ENCODE measurements at places on chromosomes 1 and 21. TPM values are rescaled to one million over a fixed set of nuclear protein-coding genes. Genes with fewer than 3 reads are reported as not detected.
A peak's percentile ranks its signal among the peaks of the same experiment; 100 is the strongest.

GRCh38 chr1:196723325-196724185, 51.1 kb upstream of the CFHR3 start:
- DNase-seq: no peak

- DNase-seq: no peak
Measured at GRCh38 chr1:36942148-36942547, 92.2 kb downstream of the GRIK3 start.

GRCh38 chr1:147169840-147170674, 2.2 kb downstream of the PRKAB2 start:
- DNase-seq: no peak

DNA sequence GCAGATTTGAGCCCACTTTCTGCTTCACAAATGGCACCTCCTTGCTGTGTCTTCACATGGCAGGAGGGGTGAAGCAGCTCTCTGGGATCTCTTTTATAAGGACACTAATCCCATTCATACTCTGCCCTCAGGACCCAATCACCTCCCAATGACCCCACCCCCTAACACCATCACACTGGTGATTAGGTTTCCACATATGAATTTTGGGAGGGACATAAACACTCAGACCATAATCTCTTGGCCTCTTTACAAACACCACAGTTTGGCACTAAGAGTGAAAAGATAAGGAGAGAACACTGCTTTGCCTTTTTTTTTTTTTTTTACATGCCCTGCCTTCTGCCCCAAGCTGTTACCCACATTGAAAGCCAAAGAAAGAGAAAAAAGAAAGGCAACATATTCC, 166.2 kb upstream of the NFIA start:
- DNase-seq: no peak

GRCh38 chr1:172698224-172698623, 39.3 kb downstream of the FASLG start:
- DNase-seq: no peak

- peak; percentile 54 for DNase-seq
Measured at GRCh38 chr1:2583871-2584351, 2.7 kb upstream of the PRXL2B start.

- DNase-seq: peak; percentile 71
Measured at GRCh38 chr1:117656202-117656641, 50.4 kb downstream of the TENT5C start.

- peak; percentile 68 for DNase-seq
Measured at GRCh38 chr1:35726450-35727433, 8.1 kb upstream of the C1orf216 start.

DNA sequence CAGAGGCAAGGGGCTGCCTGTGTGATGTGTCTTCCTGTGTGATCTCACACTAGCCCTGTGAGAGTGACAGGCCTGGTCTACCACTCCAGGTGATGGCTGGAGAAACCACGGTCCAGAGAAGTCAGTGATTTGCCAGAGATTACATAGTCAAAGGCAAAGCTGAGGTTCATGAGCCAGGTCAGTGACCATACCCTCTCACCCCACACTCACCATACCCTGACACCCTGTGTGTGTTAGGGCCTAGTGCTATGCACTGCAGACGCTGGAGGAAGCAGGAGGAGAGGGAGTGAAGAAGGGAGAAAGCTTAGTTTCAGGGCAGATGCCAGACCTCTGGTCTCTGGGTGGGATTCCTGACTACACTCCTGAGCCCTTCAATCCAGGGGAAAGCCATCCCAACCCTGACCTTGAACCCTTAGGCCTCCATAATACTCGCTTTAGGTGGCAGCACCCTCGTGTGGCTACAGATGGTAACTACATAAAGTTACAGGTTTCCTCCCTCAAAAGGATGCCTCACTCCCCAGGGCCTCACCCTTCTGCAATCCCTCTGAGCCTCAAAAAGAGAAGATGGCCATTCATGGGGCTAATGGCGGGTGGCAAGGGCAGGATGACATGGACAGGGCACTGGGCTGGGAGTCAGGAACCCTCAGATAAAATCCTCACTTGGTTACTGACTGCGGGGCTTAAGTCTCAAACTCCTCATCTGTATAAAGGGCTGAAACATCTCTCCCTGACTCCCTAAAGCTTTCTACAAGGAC, 20.8 kb upstream of the SDC3 start:
- no peak for DNase-seq

GRCh38 chr1:31900790-31901189, 37.4 kb downstream of the PTP4A2 start:
- DNase-seq: no peak

GRCh38 chr21:19321688-19322087, 918.1 kb upstream of the TMPRSS15 start:
- no peak for DNase-seq

DNA sequence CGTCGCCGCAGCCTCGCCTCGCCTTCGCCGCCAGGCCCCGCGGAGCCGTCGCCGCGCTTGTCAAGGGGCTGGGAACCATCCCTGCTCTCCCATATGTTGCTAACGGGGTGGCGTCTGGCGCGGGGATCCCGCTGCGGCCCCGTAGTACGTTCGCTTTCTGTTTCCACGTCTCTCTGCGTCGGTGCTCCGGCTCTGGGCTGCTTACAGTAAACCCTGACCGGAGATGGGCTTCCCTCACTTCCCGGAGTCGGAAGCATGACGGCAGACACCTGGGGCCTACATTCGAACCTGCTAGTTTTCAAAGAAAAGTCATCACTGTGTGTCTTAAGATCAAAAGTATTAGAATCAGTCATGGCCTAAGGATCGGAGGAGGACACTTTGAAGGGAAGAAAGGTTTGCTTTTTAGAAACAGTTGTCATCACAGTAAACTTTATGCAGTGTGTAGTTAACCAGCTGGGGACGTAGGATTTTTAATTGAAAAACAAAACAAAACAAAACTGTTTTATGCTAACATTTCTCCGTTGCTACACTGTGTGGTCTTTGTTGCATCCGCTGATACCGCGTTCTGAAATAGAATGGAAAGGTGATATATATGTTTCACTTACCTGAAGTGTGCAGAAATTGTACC, 69.0 kb downstream of the SLC35A3 start:
- peak; percentile 79 for DNase-seq

DNA sequence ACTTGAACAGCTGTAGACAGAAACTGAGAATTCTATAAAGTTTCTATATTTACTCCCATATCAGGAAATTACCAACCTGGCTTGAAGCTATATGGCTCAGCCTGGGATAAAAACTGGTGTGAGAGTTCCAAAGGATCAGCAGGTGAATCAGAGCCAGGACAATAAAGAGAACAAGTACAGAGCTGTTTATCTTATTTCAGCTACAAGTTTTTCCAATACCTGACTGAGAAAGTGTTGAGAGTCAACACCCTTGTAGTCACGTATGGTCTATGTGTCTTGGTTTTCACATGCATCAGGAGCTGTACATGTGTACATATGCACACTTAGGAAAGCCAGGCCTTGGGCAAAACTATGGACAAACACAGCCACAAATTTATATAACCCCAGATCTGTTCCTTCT, 40.7 kb upstream of the CXADR start:
- DNase-seq: no peak

GRCh38 chr1:30670240-30671060, 52.9 kb downstream of the MATN1 start:
- no peak for DNase-seq

GRCh38 chr1:48007047-48007446, 9.9 kb upstream of the TRABD2B start:
- DNase-seq: no peak

DNA sequence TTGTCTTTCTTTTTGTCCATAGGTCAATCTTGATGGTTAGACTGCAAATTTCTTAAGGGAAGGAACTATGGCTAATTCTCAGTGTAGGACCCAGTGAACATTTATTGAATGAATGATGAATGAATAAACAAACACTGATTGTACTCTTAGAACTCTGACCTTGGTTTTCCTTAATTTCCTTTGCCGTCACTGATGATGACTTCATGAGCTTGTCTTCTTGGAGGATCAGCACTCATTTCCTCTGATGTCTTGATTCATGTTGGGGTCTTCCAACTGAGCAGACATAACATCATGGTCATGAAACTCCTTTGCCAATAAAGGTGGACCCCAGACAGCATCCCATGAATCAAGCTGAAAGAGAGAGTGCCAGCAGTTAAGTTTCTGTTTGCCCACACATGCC, 96.3 kb downstream of the PLPP3 start:
- DNase-seq: no peak

- DNase-seq: no peak
Measured at GRCh38 chr21:18603261-18603660, 199.7 kb upstream of the TMPRSS15 start.

DNA sequence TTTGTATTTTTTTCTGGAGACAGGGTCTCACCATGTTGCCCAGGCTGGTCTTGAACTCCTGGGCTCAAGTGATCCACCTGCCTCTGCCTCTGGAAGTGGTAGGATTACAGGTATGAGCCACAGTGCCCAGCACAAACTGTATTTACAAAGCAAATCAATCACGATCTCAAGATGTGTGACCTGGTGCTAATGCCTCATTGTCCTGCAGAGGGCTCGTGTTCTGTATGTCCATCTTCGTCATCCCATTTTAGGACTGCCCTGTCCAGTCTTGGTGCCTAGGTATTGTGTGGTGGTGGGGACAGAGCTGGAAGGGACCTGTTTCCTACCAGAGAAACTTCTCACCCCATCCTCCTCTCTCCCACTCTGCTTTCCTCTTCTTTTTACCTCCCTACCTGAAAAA, 20.2 kb downstream of the PROK1 start:
- DNase-seq: no peak

DNA sequence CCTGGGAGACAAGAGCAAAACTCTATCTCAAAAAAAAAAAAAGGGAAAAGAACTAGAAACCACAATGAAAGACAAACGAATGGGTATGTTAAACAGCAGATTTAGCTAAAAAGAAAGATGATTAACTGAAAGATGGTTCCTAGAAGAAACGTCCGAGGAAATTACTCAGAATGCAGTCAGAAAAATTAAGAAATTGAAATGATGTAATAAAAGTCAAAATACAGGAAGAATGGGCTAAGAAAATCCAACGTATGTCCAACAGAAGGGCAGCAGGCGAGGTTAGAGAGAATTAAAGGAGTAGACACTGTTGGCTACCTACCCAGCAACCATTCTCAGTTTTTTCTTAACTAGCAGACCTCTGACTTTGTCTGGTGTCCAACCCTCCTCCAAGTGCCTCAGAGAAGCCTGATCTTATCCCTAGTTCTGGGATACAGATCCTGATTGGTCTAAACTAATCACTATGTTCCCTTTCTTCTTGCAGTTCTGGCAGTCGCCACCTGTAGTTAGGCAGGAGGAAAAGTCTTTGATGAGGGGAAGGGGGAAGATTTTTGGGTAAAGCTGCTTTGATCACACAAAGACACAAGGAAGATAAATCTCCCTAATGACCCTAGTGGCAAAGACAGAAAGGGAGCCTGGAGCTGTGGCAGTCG, 25.7 kb downstream of the GPR161 start:
- no peak for DNase-seq

- DNase-seq: no peak
Measured at GRCh38 chr1:54273795-54274163, 73.8 kb downstream of the MRPL37 start.

DNA sequence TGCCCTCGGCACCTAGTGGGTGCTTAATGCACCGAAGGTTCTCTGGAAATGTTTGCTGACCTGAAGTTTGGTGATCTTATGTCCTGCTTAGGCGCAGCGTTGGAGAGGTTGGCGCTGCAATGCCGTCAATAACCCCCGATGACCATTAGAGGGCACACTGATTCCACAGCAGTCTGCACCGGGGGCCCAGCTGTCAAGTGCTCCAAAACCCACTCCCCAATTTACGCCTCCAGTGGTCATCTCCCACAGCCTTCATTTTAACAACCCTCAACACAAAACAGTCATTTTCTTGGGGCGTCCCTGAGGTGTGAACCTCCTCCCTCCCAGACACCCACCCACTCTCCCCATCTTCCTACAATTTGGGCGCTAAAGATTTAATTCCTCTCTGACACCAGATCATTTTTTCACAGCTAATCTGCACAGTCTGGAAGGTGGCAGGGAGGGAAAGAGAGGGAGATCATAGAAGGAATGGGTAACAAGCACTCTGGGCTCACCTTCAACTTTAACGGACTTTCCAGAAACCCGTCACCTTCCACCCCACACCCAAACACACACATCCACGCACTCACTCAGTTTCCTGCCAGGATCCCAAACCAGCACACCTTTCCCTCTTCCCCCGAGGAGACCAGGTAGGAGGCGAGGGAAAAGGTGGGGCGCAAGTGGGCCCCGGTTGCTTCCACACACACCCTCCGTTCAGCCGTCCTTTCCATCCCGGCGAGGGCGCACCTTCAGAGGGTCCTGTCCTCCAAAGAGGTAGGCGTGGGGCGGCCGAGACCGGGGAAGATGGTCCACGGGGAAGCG, 570 bp upstream of the NPR1 start:
- DNase-seq: peak; percentile 54

- no peak for DNase-seq
Measured at GRCh38 chr1:98027103-98027705, 106.4 kb upstream of the DPYD start.

DNA sequence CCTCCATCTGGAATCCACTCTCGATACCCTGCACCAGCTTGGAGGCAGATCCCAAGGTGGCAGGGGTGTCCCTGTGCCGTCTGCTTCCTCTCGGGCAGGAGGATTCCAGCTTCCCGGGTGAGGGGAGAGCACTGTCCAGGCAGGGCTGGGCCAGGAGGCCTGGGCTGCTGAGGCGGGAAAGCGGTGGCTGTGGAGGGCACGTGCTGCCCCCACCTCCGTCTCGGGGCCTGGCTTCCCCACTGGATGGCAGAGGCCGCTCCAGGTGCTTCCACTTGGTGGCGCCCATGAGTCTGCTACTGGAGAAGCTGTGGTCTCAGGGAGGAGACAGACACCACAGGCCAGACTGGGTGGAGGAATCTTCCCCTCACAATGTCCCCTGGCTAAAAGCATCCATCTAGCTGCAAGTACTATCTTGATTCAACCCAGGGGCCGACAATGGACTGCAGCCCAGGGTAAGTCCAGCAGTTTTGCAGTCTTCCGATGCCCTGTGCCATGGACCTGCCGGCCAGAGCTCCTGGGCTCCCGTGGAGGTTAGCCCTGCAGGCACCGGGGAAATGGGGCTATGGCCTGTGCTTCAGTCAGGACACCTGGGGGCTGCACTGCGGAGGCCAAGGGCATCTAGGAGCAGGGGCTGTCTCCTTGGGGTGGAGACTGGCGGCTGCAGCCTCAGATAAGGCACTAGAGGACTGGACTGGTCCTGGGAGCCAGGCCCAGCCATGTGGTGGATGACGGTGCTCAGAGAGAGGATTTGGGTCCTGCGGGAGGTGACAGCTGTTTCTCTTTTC, 41.3 kb upstream of the EIF4G3 start:
- DNase-seq: peak; percentile 49

Gene ERO1B
- total RNA-seq: 3.0 TPM

Gene MMP23B
- 7.4 TPM for total RNA-seq

Gene NTNG1
- 0.23 TPM for total RNA-seq

Gene XPR1
- total RNA-seq: 31.6 TPM

Gene TRAF3IP3
- total RNA-seq: 4.7 TPM

Gene ARPC5
- 123 TPM for total RNA-seq

Gene PPIAL4G
- 0.09 TPM for total RNA-seq

Gene SPRR5
- total RNA-seq: not detected

Gene PRSS38
- total RNA-seq: not detected

Gene KRTAP13-4
- total RNA-seq: not detected

Gene CD34
- total RNA-seq: 7.7 TPM

Gene PPIE
- 30.9 TPM for total RNA-seq

Gene SLC37A1
- 92.3 TPM for total RNA-seq

Gene SH2D1B
- total RNA-seq: 1.3 TPM
